Activated naive CD8-positive, alpha-beta T cell treated with anti-CD3 and anti-CD28 coated beads for 36 hours (primary cell): ENCODE measurements at places on chromosomes 11 and 22. TPM values are rescaled to one million over a fixed set of nuclear protein-coding genes. Genes with fewer than 3 reads are reported as not detected.

ZNRF3 gene
- 2.4 TPM for total RNA-seq

GRCh38 chr11:81915045-81915444 is 818.6 kb downstream of the FAM181B start:
- DNase-seq: no peak

GRCh38 chr11:111358038-111359001 is 20.8 kb downstream of the POU2AF1 start:
- no peak for DNase-seq

DNA sequence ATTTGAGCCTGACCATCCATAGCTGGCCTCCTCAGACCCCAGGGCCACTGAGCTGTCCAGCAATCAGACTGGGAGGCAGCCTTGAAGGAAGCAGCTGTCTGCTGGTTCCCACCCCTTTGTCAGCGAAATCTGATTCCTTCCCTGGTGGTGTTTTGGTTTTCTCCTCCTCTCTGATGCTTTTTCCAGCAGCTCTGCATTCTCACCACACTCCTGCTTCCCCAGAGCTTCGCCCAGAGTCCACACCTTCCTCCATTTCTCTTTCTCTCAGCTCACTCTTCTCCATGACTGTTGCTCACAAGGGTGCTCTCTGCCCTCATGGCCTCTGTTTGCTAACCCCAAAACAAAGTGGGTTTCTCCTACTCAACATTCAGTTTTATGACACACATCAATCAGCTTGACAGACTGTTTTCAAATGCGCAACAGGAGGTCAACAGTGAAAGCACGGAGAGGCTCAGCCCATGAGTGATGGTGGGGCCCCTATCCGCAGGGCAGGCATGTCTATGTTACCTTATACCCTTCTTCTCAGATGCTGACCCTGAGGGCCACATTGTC is 130.6 kb upstream of the MTNR1B start:
- DNase-seq: no peak

GRCh38 chr11:75762158-75762557 is 6.4 kb upstream of the DGAT2 start:
- DNase-seq: no peak

TRIM49 gene
- not detected for total RNA-seq

GRCh38 chr11:79663017-79663416 is 222.2 kb upstream of the TENM4 start:
- DNase-seq: no peak

GAS2 gene
- total RNA-seq: 1.9 TPM

SYTL2 gene
- 7.6 TPM for total RNA-seq

DNA sequence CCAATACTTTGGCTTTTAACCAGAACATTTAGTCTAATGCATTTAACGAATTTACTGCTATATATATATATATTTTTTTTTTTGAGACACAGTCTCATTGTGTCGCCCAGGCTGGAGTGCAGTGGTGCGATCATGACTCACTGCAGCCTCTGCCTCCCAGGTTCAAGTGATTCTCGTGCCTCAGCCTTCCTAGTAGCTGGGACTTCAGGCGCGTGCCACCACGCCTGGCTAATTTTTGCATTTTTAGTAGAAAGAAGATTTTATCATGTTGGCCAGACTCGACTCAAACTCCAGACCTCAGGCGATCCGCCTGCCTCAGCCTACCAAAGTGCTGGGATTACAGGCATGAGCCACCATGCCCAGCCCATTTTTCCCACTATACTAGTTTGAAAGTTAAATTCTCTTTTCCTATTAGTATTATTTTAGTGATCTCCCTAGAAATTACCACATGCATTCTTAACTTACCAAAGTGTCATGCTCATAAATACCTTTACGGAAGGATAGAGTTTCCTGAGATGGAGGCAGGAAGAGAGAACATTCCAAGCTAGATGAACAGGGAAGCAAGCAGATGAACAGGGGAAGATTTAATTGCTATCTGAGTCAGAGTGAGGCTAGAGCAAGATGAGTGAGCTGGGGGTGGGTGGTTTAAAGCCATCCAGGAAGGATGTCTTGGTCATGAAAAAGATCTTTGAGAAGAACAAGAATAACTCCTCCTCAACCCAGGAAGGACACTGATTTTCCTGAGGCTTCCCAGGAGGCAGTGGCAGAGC is 4.4 kb upstream of the PGAP2 start:
- no peak for DNase-seq

DNA sequence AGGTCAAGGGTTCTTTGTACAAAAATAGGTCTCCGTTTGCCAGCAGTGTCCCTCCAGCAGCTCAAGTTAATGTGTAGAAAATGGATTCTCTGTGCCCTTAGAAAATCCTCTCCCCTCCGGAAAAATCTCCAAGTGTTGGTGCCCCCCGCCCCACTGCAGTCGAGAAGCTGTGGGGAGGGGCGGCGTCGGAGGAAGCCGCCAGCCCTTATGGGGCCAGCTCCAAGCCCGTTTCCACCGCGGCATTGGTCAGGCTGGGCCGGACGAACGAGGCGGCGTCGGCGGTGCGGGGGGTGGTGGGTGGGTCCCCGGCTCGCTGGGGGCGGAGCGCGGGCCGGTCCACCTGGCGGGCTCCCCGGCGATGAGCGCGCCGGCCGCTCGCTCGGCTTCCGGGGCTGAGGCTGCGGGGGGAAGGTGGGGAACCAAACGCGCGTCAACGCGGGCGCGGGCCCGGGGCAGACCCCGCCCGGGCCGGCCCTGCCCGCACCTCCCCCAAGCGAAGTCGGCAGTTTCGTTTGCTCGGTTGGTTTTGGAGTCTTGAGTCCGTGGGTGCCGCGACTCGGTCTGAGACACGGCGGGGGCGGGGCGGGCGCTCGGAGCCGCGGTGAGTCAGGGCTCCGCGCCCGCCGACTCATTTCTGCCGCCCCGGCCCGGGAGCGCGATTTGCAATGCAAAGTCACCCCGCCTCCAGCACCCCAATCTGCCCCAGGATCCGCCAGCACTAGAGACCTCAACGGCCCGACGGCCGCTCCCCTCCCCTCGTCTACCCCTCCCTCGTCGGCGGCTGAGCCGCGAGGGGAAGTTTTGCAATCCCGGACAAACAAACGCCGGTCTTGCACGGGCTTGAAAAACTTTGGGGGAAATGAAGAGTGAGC is 1.4 kb downstream of the ASCL2 start:
- DNase-seq: peak; percentile 84

DNA sequence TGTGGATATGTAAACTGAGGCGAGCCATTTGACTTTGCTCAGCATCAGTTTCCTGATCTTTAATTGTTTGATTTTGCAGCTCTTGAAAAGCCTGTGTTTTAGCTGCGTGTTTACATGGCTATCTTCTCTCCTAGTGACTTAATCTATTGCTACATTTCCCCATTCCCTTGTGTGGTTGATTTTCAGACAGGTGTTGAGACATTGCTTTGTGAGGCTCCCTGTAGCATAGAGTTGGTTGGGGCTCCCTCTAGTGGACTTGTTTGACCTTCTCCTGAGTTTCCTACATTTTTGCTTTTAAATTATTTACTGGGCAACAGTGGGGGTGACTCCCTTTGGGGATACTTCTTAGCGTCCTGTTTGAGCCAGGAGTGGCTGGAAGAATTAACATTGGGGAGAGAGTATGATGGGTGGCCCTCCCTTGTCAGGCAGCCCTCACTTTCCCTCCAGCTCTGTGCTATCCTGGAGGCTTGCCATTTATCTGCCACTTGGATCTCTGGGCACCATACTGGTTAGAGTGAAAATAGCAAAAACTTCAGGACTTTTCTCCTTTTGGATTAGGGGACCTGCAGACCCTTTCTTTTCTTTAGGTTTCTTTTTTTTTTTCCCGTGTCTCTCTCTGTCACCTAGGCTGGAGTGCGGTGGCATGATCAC is 9.2 kb upstream of the CBL start:
- peak; percentile 57 for DNase-seq

GRCh38 chr11:17719938-17720795 is 796 bp downstream of the MYOD1 start:
- DNase-seq: no peak

- DNase-seq: no peak
Observed at GRCh38 chr11:78355309-78355705, 62.3 kb downstream of the GAB2 start.

APOL6 gene
- 55.8 TPM for total RNA-seq
